Left lung (tissue), 14 donors: ENCODE measurements at places on chromosomes 12 and 14. TPM values are rescaled to one million over a fixed set of nuclear protein-coding genes. Genes with fewer than 3 reads are reported as not detected.

OVCH1 gene
- not detected for polyA plus RNA-seq

CLEC12A gene
- polyA plus RNA-seq, result 0.61 TPM

MBIP gene
- polyA plus RNA-seq, result 146 TPM

CCDC196 gene
- polyA plus RNA-seq, result not detected

CLEC2A gene
- not detected for polyA plus RNA-seq

LMNTD1 gene
- polyA plus RNA-seq, result 2.1 TPM

TSHR gene
- polyA plus RNA-seq, result 0.39 TPM

FSCB gene
- not detected for polyA plus RNA-seq

LBHD2 gene
- polyA plus RNA-seq, result not detected

SUSD6 gene
- polyA plus RNA-seq, result 28.9 TPM

NYNRIN gene
- 120 TPM for polyA plus RNA-seq

LGR5 gene
- 4.1 TPM for polyA plus RNA-seq

SCNN1A gene
- polyA plus RNA-seq, result 2.8 TPM

EPYC gene
- polyA plus RNA-seq, result not detected

OTX2 gene
- polyA plus RNA-seq, result not detected

DNA sequence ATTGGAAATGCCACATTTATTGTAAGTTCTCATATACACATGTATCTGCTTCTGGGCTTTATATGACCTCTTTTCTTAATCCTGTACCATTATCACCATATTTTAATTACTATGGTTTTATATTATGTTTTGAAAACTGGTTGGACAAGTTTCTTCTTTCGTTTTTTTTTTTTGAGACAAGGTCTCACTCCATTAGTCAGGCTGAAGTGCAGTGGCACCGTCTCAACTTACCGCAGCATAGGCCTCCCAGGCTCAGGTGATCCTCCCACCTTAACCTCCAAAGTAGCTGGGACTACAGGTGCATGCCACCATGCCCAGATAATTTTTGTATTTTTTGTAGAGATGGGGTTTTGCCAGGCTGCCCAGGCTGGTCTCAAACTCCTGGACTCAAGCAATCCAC, 44.6 kb downstream of the GALNT4 start:
- H3K27me3 ChIP-seq, result no peaks in the 10 kb centered on the region
- no peaks in the 10 kb centered on the region for H3K4me1 ChIP-seq
- H3K4me3 ChIP-seq, result no peak overlapping the region
- no peak for DNase-seq
- H3K36me3 ChIP-seq, result peaks cover 4% of the 10 kb centered on the region

DNA sequence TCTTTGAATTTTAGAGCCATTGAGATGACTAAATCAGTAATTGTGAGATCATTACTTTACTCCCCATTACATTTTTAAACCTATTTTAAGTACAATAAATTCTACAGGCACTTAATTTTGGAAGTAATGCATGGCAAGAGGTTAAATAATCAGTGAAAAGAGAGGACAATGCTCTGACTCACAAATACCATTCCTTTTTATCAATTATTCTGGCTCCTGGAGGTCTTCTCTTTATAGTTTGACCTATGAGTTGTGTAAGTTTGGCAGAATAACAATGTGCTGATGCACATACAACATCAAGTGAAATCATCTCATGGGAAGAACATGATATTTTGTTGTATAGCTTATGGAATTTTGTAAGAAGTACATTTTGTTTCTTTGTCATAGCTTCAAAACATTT, 166.7 kb downstream of the TMTC3 start:
- H3K4me1 ChIP-seq, result no peaks in the 10 kb centered on the region
- no peak overlapping the region for H3K4me3 ChIP-seq
- H3K27ac ChIP-seq, result no peak overlapping the region
- no peaks in the 10 kb centered on the region for H3K36me3 ChIP-seq
- DNase-seq, result no peak

- no peaks in the 10 kb centered on the region for H3K36me3 ChIP-seq
- H3K4me1 ChIP-seq, result no peaks in the 10 kb centered on the region
- H3K4me3 ChIP-seq, result no peak overlapping the region
- no peaks in the 10 kb centered on the region for H3K27me3 ChIP-seq
These were observed 191.2 kb upstream of the SSTR1 start for GRCh38 chr14:38016497-38016896.

DNA sequence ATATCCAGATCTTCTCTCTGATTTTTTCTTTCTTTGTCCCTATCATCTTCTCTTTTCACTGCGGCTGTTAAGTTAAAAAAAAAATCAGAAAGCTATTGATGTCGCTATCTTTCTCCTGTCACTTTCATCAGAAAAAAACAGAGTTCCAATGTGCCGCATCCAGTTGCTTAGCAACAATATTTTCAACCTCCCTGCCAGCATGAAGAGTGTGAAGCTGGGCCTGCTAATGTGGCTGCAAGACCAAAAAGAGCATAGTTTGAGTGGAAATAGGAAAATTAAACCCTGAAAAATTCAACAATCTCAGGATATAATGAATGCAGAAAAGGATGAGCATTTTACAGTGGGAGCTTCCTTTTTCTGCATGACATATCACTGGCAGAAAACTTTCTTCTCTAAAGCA, 1025.4 kb upstream of the LRFN5 start:
- no peak overlapping the region for H3K4me3 ChIP-seq
- no peaks in the 10 kb centered on the region for H3K27me3 ChIP-seq

GRCh38 chr14:54374117-54374884, 22.5 kb upstream of the CDKN3 start:
- H3K27ac ChIP-seq, result no peak overlapping the region
- no peak overlapping the region for H3K4me3 ChIP-seq
- H3K27me3 ChIP-seq, result no peaks in the 10 kb centered on the region
- no peak for DNase-seq

GRCh38 chr12:92987846-92988621, 58.9 kb upstream of the EEA1 start:
- peak overlapping the region; percentile 65 for H3K27ac ChIP-seq
- no peaks in the 10 kb centered on the region for H3K27me3 ChIP-seq
- no peaks in the 10 kb centered on the region for H3K36me3 ChIP-seq
- H3K4me1 ChIP-seq, result peaks cover 5% of the 10 kb centered on the region
- DNase-seq, result no peak

- DNase-seq, result peak; percentile 67
- peaks cover 8% of the 10 kb centered on the region for H3K4me1 ChIP-seq
- H3K27ac ChIP-seq, result no peak overlapping the region
- no peaks in the 10 kb centered on the region for H3K27me3 ChIP-seq
- no peak overlapping the region for H3K4me3 ChIP-seq
These were observed 6.4 kb upstream of the EP400 start for GRCh38 chr12:131943389-131943788.

- H3K27ac ChIP-seq, result peak overlapping the region; percentile 70
- H3K4me3 ChIP-seq, result peak overlapping the region; percentile 33
These were observed 212.1 kb downstream of the GXYLT1 start for GRCh38 chr12:41932470-41932991.

- H3K27ac ChIP-seq, result no peak overlapping the region
- H3K4me3 ChIP-seq, result no peak overlapping the region
- no peaks in the 10 kb centered on the region for H3K36me3 ChIP-seq
- peaks cover 27% of the 10 kb centered on the region for H3K27me3 ChIP-seq
These were observed 170.7 kb upstream of the CDKN3 start for GRCh38 chr14:54226103-54226502.

GRCh38 chr12:40038619-40039018, 67.3 kb downstream of the SLC2A13 start:
- no peak overlapping the region for H3K4me3 ChIP-seq
- H3K27ac ChIP-seq, result no peak overlapping the region
- no peaks in the 10 kb centered on the region for H3K36me3 ChIP-seq

DNA sequence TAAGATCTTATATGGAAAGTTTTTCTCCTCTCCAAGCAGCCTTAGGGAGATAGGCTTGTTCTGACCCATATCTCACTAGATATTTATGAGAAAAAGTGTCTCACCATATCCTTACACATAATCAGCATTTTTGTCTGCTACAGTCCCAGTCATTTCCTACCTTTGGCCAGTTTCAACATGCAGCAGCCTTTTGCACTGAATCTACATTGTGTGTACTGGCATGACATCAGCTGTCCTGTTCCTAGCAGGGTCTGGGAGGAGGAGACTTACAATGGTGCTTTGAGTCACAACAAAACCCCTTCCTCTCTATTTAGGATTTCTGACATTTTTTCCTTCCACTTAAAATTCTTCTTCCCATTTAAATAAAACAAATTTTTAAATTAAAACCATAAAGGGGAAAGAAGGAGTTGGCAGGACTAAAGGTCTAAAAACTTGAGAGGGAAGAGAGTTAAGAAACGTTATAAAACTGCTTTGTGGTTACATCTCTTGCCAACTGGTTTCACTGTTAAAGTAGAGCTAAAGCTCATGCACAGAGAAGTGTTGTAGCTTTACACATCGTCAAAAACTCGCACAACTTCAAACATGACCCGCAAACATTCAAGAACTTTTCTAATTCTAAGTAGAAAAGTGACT, 53.3 kb upstream of the CERS5 start:
- no peaks in the 10 kb centered on the region for H3K36me3 ChIP-seq
- H3K4me1 ChIP-seq, result peaks cover 8% of the 10 kb centered on the region
- no peaks in the 10 kb centered on the region for H3K27me3 ChIP-seq
- peak; percentile 61 for DNase-seq
- peak overlapping the region; percentile 44 for H3K4me3 ChIP-seq

- no peaks in the 10 kb centered on the region for H3K36me3 ChIP-seq
- H3K4me1 ChIP-seq, result peaks cover 26% of the 10 kb centered on the region
- no peak overlapping the region for H3K4me3 ChIP-seq
These were observed 51.4 kb downstream of the ZFP36L1 start for GRCh38 chr14:68741477-68741791.

- no peak overlapping the region for H3K4me3 ChIP-seq
- H3K27ac ChIP-seq, result no peak overlapping the region
- H3K36me3 ChIP-seq, result no peaks in the 10 kb centered on the region
- peaks cover 9% of the 10 kb centered on the region for H3K4me1 ChIP-seq
- no peak for DNase-seq
These were observed 51.0 kb downstream of the WDHD1 start for GRCh38 chr14:54975856-54976255.

DNA sequence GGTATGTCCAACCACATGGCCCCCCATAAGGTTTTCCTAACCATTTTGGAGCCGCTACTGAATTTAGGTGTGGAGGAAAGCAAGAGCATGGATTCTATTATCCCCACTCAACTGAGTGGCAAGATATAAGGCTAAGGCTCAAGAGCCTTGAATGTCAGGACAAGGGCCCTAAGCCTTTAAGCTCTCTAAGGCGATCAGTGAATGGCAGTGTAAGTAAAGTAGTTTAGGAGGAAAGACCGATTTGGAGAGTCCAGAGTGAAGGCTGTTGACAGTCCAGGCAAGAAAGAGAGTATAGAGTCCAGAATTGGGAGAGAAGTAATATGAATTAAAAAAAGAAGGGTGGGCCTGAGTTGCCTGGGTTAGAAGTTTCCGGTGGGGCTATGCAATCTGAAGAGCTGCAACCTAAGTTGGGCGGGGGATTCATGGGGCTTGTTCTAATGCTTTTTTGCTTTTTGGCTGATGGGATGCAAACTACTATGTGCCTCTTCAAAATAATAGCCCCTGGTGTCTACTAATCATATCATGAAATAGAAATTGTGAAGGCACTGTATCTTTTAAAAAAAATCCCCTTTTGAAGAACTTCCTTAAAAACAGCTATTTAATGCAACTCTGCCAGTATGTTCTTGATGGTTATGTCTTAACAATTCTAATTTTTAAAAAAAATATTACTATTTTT, at the start of gene SPIC:
Gene SPIC (plus strand): TSS at position 626 of the 676 bp plus-strand sequence. CDS start 1,569 bp downstream, outside the sequence.
- no peak for DNase-seq
- H3K4me3 ChIP-seq, result no peak within 1 kb of the TSS
- H3K27ac ChIP-seq, result no peak within 1 kb of the TSS
- no peaks in the 10 kb centered on the region for H3K4me1 ChIP-seq
- H3K27me3 ChIP-seq, result no peaks in the 10 kb centered on the region

DNA sequence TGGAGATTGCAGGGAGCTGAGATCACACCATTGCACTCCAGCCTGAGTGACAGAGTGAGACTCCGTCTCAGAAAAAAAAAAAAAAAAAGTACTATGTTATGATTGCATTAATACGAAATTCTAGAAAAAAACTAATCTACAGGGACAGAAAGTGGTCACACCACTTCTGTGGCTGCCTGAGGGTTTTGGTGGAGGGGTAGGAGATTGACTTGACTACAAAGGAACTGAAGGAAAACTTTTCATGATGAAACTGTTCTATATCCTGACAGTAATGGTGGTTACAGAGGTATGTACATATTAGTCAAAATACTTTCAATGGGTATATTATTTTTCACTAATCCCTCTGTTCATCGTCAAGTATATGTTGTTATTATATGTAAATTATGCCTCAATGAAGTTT, 42.1 kb downstream of the FOXN3 start:
- H3K36me3 ChIP-seq, result no peaks in the 10 kb centered on the region
- peaks cover 32% of the 10 kb centered on the region for H3K4me1 ChIP-seq
- no peak for DNase-seq
- no peaks in the 10 kb centered on the region for H3K27me3 ChIP-seq
- H3K4me3 ChIP-seq, result no peak overlapping the region

- no peaks in the 10 kb centered on the region for H3K27me3 ChIP-seq
- DNase-seq, result no peak
- no peak overlapping the region for H3K27ac ChIP-seq
- H3K4me1 ChIP-seq, result no peaks in the 10 kb centered on the region
These were observed 388.5 kb downstream of the AACS start for GRCh38 chr12:125453751-125454150.

DNA sequence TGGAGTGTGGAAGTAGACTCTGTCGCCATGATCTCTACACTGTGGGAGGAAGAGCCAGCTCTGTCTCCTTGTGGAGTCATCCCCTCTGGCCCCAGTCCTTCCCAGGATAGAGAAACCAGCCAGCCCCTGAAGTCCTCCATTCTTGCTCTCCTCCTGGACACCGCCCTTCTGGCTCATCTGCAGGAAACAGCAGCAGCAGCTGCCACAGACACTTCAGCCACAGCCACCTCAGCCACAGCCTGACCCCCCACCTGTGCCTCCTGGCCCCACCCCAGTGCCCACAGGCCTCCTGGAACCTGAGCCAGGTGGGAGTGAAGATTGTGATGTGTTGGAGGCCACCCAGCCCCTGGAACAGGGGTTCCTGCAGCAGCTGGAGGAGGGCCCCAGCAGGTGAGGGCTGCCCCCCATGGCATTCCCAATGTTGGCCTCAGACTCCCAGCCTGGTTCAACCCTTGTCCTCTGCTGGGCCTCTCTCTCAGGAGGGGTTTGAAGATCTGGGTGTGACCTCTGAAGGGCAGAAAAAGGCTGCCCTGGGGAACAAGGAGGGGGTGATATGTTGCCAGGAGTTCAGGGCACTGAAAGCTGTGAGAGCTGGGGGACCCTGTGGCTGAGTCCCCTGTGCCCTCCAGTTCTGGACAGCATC, 10.5 kb downstream of the PRPF40B start:
- H3K4me3 ChIP-seq, result no peak overlapping the region
- no peak overlapping the region for H3K27ac ChIP-seq
- no peak for DNase-seq
- H3K4me1 ChIP-seq, result peaks cover 3% of the 10 kb centered on the region

GRCh38 chr12:123655420-123655819, 15.5 kb upstream of the TCTN2 start:
- peaks cover 76% of the 10 kb centered on the region for H3K36me3 ChIP-seq
- no peak overlapping the region for H3K27ac ChIP-seq
- H3K27me3 ChIP-seq, result no peaks in the 10 kb centered on the region
- H3K4me3 ChIP-seq, result no peak overlapping the region
- no peaks in the 10 kb centered on the region for H3K4me1 ChIP-seq
